ENCODE measurements at places on chromosomes 7 and 10.

- H3K36me3 ChIP-seq = no peaks in the 10 kb centered on the region
- peaks cover 46% of the 10 kb centered on the region for H3K4me1 ChIP-seq
- H3K4me3 ChIP-seq = peak overlapping the region; percentile 68
- DNase-seq = peak; percentile 19
Observed at GRCh38 chr10:119207713-119208552, 562 bp downstream of the GRK5 start.

DNA sequence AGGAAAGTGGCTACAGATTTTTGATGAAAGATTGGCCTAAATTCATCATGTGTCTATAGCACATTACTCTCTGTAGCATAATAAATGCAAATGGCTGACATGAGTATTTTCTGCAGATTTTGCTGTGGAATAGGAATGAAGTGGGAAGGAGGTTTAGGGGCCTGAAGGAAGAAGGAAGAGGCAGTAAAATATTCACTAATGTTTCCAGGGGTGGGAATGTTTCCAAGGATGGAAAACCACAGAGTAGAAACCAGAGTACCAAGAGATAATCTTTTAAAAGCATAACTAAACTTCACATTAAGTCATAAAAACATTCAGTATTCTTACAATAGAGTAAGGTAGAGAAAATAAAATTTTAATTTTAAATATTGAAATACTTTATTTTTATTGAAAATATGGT is 267.8 kb downstream of the BICC1 start:
- H3K36me3 ChIP-seq = no peaks in the 10 kb centered on the region
- H3K4me1 ChIP-seq = no peaks in the 10 kb centered on the region
- no peak overlapping the region for H3K27ac ChIP-seq
- no peak for DNase-seq

- H3K36me3 ChIP-seq = no peaks in the 10 kb centered on the region
- peak; percentile 71 for DNase-seq
- H3K4me3 ChIP-seq = no peak overlapping the region
- H3K27ac ChIP-seq = no peak overlapping the region
- H3K27me3 ChIP-seq = no peaks in the 10 kb centered on the region
Observed at GRCh38 chr7:39741942-39742623, 118.7 kb downstream of the RALA start.

- peaks cover 44% of the 10 kb centered on the region for H3K36me3 ChIP-seq
- peaks cover 9% of the 10 kb centered on the region for H3K4me1 ChIP-seq
- DNase-seq = peak; percentile 38
- H3K4me3 ChIP-seq = no peak overlapping the region
- H3K27ac ChIP-seq = no peak overlapping the region
Observed at GRCh38 chr10:132654708-132655661, 117.4 kb downstream of the INPP5A start.

GRCh38 chr10:90769946-90770841 is 87.6 kb downstream of the HTR7 start:
- no peak overlapping the region for H3K27ac ChIP-seq
- no peak overlapping the region for H3K4me3 ChIP-seq
- no peaks in the 10 kb centered on the region for H3K36me3 ChIP-seq
- DNase-seq = no peak

GRCh38 chr7:95405208-95405607 is 9.0 kb upstream of the PON3 start:
- DNase-seq = no peak
- H3K4me1 ChIP-seq = no peaks in the 10 kb centered on the region
- H3K27ac ChIP-seq = no peak overlapping the region
- no peak overlapping the region for H3K4me3 ChIP-seq

GRCh38 chr7:151708610-151709009 is 168.3 kb downstream of the PRKAG2 start:
- peaks cover 7% of the 10 kb centered on the region for H3K4me1 ChIP-seq
- H3K4me3 ChIP-seq = no peak overlapping the region
- H3K36me3 ChIP-seq = peaks cover 3% of the 10 kb centered on the region
- no peak overlapping the region for H3K27ac ChIP-seq
- H3K27me3 ChIP-seq = no peaks in the 10 kb centered on the region

GRCh38 chr10:111246136-111246535 is 169.3 kb downstream of the ADRA2A start:
- DNase-seq = no peak
- H3K4me1 ChIP-seq = no peaks in the 10 kb centered on the region
- H3K36me3 ChIP-seq = no peaks in the 10 kb centered on the region
- no peak overlapping the region for H3K4me3 ChIP-seq
- H3K27me3 ChIP-seq = peaks cover 13% of the 10 kb centered on the region
- H3K27ac ChIP-seq = no peak overlapping the region

- H3K36me3 ChIP-seq = peaks cover 29% of the 10 kb centered on the region
- no peak overlapping the region for H3K27ac ChIP-seq
- no peaks in the 10 kb centered on the region for H3K27me3 ChIP-seq
- no peak for DNase-seq
- no peak overlapping the region for H3K4me3 ChIP-seq
Observed at GRCh38 chr7:4749363-4749762, 26.1 kb upstream of the AP5Z1 start.

GRCh38 chr7:129851809-129852208 is 101.0 kb downstream of the UBE2H start:
- H3K27ac ChIP-seq = no peak overlapping the region
- H3K4me3 ChIP-seq = no peak overlapping the region
- H3K4me1 ChIP-seq = peaks cover 3% of the 10 kb centered on the region
- peaks cover 10% of the 10 kb centered on the region for H3K36me3 ChIP-seq
- no peak for DNase-seq

DNA sequence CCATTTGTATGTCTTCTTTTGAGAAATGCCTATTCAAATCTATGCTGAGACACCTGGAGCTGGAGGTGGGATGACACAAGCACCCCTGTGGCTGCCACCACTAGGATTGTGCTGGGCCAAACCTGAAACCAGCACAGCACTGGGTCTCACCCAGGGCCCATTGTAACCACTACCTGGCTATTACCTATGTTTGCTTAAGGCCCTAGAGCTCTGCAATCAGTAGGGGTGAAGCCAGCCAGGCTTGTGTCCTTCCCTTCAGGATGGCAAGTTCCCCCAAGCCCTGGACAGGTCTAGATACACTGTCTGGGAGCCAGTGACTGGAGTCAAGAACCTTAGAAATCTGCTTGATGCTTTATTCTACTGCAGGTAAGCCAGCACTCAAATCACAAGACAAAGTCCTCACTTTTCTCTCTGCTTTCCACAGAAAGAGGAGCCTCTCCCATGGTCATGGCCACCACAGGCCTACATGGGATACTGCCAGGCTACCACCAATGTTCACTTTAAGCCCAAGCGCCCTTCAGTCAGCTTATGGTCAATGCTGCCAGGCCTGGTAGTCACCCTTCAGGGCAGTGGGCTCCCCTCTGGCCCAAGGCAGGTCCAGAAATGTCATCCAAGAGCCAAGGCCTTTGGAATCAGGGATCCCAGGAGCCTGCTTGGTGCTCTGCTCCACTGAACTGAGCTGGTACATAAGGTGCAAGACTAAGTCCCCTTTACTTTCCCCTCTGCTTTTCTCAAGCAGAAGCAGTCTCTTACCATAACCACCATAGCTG is 105.3 kb downstream of the BMS1 start:
- DNase-seq = no peak
- H3K36me3 ChIP-seq = no peaks in the 10 kb centered on the region
- H3K4me3 ChIP-seq = no peak overlapping the region

GRCh38 chr10:124544711-124545110 is 83.1 kb downstream of the LHPP start:
- no peaks in the 10 kb centered on the region for H3K36me3 ChIP-seq
- no peak overlapping the region for H3K4me3 ChIP-seq
- H3K4me1 ChIP-seq = peaks cover 21% of the 10 kb centered on the region
- no peaks in the 10 kb centered on the region for H3K27me3 ChIP-seq

- H3K27ac ChIP-seq = no peak overlapping the region
- no peak overlapping the region for H3K4me3 ChIP-seq
- H3K36me3 ChIP-seq = no peaks in the 10 kb centered on the region
- no peak for DNase-seq
- H3K27me3 ChIP-seq = no peaks in the 10 kb centered on the region
Observed at GRCh38 chr10:58023341-58024073, 244.2 kb downstream of the IPMK start.

DNA sequence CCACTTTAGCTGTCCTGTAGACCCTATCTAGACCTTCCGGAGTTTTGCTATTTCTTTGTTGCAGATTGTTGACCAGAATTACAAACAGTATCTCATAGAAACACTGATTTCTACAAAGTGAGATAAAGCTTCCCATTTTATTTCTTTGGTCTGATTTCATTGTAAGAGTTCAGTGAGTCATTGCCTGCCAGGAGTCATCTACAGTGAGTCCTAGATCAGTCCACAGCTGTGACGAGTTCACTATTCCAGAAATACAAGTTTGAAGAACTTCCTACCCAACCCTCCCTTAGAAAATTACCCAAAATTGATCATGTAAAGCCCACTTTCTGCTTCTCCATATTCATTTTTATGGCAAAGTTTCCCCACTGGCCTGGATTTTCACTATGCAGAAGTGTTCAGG is 905.5 kb downstream of the CNTNAP2 start:
- H3K36me3 ChIP-seq = no peaks in the 10 kb centered on the region
- H3K27me3 ChIP-seq = no peaks in the 10 kb centered on the region
- H3K4me1 ChIP-seq = no peaks in the 10 kb centered on the region
- no peak overlapping the region for H3K4me3 ChIP-seq
- no peak for DNase-seq
- no peak overlapping the region for H3K27ac ChIP-seq

GRCh38 chr7:85025312-85025756 is 161.5 kb downstream of the SEMA3D start:
- H3K4me1 ChIP-seq = no peaks in the 10 kb centered on the region
- no peak overlapping the region for H3K4me3 ChIP-seq
- no peaks in the 10 kb centered on the region for H3K27me3 ChIP-seq
- no peaks in the 10 kb centered on the region for H3K36me3 ChIP-seq

- peaks cover 88% of the 10 kb centered on the region for H3K36me3 ChIP-seq
- DNase-seq = no peak
- H3K4me3 ChIP-seq = no peak overlapping the region
Observed at GRCh38 chr10:99754670-99755069, 22.6 kb downstream of the CUTC start.

DNA sequence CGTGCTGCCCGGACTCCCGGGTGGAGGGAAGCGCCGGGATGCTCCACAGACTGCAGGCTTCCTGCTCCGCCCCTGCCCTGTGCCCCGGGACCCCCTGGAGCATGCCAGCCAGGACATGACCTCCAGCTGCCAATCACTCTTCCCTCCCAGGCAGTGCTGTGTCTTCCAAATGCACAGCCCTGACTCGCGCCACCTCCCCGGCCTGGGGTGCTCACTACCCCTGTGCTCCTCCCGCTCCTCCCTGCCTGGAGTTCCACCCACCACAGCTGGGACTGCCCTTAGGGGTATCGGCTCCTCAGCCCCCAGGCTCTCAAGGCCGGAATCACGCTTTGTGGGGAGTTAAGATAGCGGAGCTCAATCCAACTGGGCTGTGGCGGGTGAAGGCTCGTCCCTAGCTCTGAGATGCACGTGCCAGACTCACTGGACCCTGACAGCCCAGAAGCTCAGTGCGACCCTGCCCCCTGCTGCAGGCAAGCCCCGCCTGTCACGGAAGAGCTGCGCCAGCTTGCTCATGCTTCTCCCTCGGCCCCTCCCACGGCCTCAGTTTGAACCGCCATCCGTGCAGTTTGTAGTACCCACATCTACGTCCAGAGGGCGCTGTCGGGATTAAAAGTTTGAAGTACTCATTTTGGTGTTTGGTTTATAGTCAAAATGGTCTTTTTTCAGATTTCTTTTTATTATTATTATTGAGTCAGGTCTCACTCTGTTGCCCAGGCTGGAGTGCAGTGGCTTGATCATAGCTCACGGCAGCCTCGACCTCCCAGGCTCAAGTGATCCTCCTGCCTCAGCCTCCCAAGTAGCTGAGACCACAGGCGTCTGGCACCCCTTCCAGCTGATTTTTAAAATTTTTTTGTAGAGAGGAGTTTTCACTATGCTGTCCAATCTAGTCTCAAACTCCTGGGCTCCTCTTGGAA is 142.5 kb upstream of the TCERG1L start:
- no peaks in the 10 kb centered on the region for H3K36me3 ChIP-seq
- H3K27ac ChIP-seq = no peak overlapping the region
- H3K27me3 ChIP-seq = peaks cover 13% of the 10 kb centered on the region
- peak overlapping the region; percentile 26 for H3K4me3 ChIP-seq

DNA sequence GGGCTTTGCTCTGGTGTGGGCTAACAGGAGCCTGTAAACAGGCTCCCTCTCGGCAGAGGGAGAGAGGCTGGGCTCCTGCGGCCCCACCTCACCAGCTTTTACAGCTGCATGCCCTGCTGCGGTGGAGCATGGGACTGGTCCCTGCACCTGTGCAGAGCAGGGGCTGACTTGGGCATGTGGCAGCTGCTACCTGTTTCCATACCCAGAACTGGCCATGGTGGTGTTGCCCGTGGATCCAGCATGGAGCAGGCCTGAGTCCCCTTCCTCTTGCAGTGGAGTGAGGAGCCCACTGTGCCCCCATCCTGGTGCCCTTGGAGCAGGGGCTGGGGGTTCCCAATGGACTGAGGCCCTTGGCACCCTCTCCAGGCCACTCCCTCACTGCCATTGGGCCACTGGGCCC is 91.9 kb upstream of the MGMT start:
- H3K27me3 ChIP-seq = peaks cover 14% of the 10 kb centered on the region
- no peak overlapping the region for H3K27ac ChIP-seq
- H3K4me3 ChIP-seq = no peak overlapping the region
- H3K36me3 ChIP-seq = no peaks in the 10 kb centered on the region
- no peaks in the 10 kb centered on the region for H3K4me1 ChIP-seq
- no peak for DNase-seq

DNA sequence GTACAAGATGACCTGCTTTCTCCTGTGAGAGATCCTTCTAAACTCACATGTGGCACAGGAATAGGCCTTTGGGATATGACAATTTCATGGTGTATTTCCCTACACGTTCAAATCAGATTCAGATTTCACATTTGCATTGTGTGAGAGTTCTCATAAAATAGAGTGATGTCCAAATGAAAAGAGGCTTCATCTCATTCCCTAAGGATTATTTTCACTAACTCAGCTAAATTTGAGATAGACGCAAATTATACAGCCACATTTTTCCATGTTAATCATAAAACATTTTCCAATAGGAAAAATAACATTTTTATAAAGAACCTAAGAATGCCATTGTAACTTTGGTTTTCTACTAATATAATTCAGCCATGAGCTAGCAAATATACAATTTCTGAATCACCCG is 35.5 kb upstream of the PARD3 start:
- no peak for DNase-seq
- H3K27ac ChIP-seq = no peak overlapping the region
- H3K27me3 ChIP-seq = no peaks in the 10 kb centered on the region
- H3K36me3 ChIP-seq = no peaks in the 10 kb centered on the region
- no peak overlapping the region for H3K4me3 ChIP-seq
